Keratinocyte (primary cell): ENCODE measurements at places on chromosomes 16 and 17. TPM values are rescaled to one million over a fixed set of nuclear protein-coding genes. Genes with fewer than 3 reads are reported as not detected.

The PPP1R27 gene
- polyA plus RNA-seq = 0.12 to 0.99 TPM in 2 of 3 replicates, not detected in the other

The NGFR gene
- polyA plus RNA-seq = 0.97 to 3.1 TPM (median 1.7 TPM) in 3 replicates

The CACNG3 gene
- not detected in 3 replicates for polyA plus RNA-seq

The SPN gene
- 0.01 to 0.07 TPM in 2 of 3 replicates, not detected in the other for polyA plus RNA-seq

The TBX2 gene
- polyA plus RNA-seq = 0.01 TPM in 2 of 3 replicates, not detected in the other

The IFT20 gene
- polyA plus RNA-seq = 19.9 to 28.7 TPM (median 27.1 TPM) in 3 replicates

The ADAD2 gene
- polyA plus RNA-seq = not detected in 3 replicates

The CES5A gene
- polyA plus RNA-seq = 0.03 TPM in 1 of 3 replicates, not detected in the others

The DNAJC7 gene
- 55.3 to 82.5 TPM (median 67.4 TPM) in 3 replicates for polyA plus RNA-seq

The CEP295NL gene
- not detected in 3 replicates for polyA plus RNA-seq

The ARHGAP27 gene
- 13.2 to 37.4 TPM (median 14.4 TPM) in 3 replicates for polyA plus RNA-seq

The FSCN2 gene
- not detected in 3 replicates for polyA plus RNA-seq
